Activated CD8-positive, alpha-beta T cell treated with anti-CD3 and anti-CD28 coated beads for 36 hours (primary cell): ENCODE measurements at places on chromosomes 6 and 20. TPM values are rescaled to one million over a fixed set of nuclear protein-coding genes. Genes with fewer than 3 reads are reported as not detected.
A peak's percentile ranks its signal among the peaks of the same experiment; 100 is the strongest.

DNA sequence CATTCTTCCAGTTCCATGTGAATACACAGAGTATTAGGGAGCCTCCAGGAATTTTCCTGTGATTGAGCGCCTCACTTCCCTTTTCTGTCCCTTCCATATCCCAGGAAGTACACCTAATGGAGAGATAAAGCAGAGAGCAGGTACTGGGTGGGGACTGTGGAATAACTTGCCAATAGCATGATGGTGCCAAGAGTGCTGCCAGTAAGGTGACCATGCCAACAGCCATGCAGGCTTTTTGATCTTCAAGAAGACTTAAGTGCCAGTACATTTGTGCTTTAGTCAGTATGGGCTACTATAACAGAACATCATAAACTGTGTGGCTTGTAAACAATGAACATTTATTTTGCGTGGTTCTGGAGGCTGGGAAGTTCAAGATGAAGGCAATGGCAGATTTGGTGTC, 160.2 kb upstream of the RIMS1 start:
- H3K27ac ChIP-seq: no peak overlapping the region
- no peaks in the 10 kb centered on the region for H3K27me3 ChIP-seq
- no peaks in the 10 kb centered on the region for H3K36me3 ChIP-seq
- no peak for DNase-seq
- H3K4me3 ChIP-seq: no peak overlapping the region

- peaks cover 35% of the 10 kb centered on the region for H3K27me3 ChIP-seq
- H3K4me3 ChIP-seq: no peak overlapping the region
- no peaks in the 10 kb centered on the region for H3K4me1 ChIP-seq
- no peaks in the 10 kb centered on the region for H3K36me3 ChIP-seq
Observed at GRCh38 chr20:58147628-58148370, 80.7 kb downstream of the ANKRD60 start.

DNA sequence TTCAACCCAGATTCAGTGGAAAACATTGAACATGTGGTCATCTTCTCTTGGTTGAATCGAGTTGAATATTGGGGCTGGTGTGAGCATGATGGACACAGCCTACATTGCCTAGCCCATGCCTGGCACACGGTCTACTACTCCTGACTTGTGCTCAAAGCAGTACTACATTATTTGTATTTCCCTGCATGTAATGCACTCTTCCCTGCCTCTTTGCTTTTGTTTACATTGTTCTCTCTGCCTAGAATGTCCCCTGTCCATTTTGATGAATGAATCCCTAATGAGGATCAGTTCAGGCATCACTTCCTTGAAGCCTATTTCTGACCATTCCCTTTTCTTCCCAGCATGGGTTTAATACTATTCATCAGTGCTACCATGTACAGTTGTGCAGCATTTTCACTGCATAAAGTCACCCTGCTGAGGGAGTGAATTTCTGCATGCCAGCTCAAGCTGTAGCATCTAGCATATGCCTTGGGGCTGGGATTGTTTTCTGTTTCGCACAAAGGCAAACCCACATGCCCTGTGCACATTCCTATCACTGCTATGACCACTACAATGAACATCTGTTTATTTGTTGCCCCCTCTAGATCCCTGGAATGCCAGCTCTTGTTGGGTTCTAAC, 75.3 kb upstream of the CCN6 start:
- no peaks in the 10 kb centered on the region for H3K27me3 ChIP-seq
- DNase-seq: no peak
- no peak overlapping the region for H3K27ac ChIP-seq
- peaks cover 80% of the 10 kb centered on the region for H3K4me1 ChIP-seq
- no peaks in the 10 kb centered on the region for H3K36me3 ChIP-seq
- H3K4me3 ChIP-seq: no peak overlapping the region

DNA sequence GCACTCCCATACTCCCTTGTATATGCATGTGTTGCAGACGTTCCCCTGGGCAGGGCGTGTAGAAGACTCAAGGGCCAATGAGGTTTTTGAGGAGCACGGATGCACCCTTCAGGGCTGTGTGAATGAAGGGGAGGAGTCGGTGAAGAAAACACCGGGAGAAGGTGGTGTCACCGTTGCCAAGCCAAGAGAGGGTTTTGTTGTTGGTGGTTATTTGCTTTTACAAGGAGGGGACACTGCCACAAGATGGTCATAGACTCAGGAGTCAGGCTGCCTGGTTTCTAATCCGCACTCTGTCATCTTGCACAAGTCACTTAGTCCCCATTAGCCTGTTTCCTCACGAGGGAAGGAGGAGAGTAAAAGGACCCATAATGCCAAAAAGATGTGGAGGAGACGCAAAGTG, 124.0 kb downstream of the PXDC1 start:
- H3K4me3 ChIP-seq: no peak overlapping the region
- no peak overlapping the region for H3K27ac ChIP-seq
- no peaks in the 10 kb centered on the region for H3K36me3 ChIP-seq
- no peak for DNase-seq
- peaks cover 10% of the 10 kb centered on the region for H3K27me3 ChIP-seq

DNA sequence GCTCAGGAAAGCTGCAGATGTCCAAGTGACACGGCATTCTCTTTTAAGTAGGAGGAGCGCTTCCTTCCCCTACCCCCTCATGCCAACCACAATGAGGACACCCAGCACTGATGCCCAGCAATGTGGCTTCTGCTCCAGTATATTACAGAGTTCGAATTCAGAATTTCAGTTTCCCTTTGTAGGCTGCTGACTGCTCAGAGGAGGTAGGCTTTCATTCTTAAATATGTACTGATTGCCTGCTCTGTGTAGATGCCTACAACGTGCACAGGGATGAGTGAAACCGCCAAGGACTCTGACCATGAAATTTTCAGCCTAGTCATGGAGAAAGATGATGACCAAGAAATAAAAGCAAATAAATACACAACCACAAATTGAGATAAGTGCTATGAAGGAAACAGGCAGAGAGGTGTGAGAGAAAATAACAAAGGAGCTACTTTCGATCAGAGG, 50.9 kb upstream of the TNFAIP3 start:
- peaks cover 4% of the 10 kb centered on the region for H3K36me3 ChIP-seq
- peaks cover 73% of the 10 kb centered on the region for H3K4me1 ChIP-seq
- DNase-seq: peak; percentile 43
- no peaks in the 10 kb centered on the region for H3K27me3 ChIP-seq
- peak overlapping the region; percentile 34 for H3K4me3 ChIP-seq
- peak overlapping the region; percentile 78 for H3K27ac ChIP-seq

GRCh38 chr6:36676141-36677058, 2.1 kb upstream of the CDKN1A start:
- peak overlapping the region; percentile 91 for H3K4me3 ChIP-seq
- H3K36me3 ChIP-seq: peaks cover 13% of the 10 kb centered on the region
- peaks cover 33% of the 10 kb centered on the region for H3K4me1 ChIP-seq
- H3K27ac ChIP-seq: peak overlapping the region; percentile 73
- H3K27me3 ChIP-seq: peaks cover 4% of the 10 kb centered on the region
- no peak for DNase-seq

The ISM1 gene
- total RNA-seq: 1.4 TPM

- no peaks in the 10 kb centered on the region for H3K36me3 ChIP-seq
- DNase-seq: no peak
- no peak overlapping the region for H3K27ac ChIP-seq
Observed at GRCh38 chr6:132995432-132995831, 181.1 kb downstream of the RPS12 start.
